ENCODE measurements at places on chromosomes 3 and 15.

DNA sequence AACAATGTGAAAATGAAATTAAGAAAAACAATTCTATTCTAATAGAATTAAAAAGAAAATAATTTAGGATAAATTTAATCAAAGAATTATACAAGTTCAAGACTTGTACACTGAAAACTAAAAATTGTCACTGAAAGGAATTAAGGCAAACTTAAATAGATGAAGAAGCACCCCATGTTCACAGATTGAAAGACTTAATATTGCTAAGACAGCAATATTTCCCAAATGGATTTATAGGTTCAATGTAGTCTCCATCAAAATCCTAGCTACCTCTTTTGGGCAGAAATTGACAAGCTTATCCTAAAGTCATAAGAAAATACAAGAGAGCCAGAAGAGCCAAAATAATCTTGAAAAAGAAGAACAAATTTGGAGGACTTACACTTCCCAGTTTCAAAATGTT is 53.5 kb upstream of the UBE3A start:
- no peak for DNase-seq

- no peak for DNase-seq
Observed at GRCh38 chr15:60557191-60557618, 78.3 kb upstream of the ICE2 start.

GRCh38 chr15:31127596-31128261 is 26.2 kb upstream of the TRPM1 start:
- no peak for DNase-seq

GRCh38 chr15:73955326-73955725 is 29.1 kb downstream of the LOXL1 start:
- no peak for DNase-seq

Data from activated CD8-positive, alpha-beta memory T cell treated with anti-CD3 and anti-CD28 coated beads for 4 hours (primary cell).